ENCODE measurements at places on chromosomes 1 and 21. TPM values are rescaled to one million over a fixed set of nuclear protein-coding genes. Genes with fewer than 3 reads are reported as not detected.

Gene CNKSR1
- total RNA-seq, result 21.6 TPM

Gene ORC1
- total RNA-seq, result 0.43 TPM

Gene SLC35F3
- 0.29 TPM for total RNA-seq

Gene SAMSN1
- total RNA-seq, result 18.2 TPM

Gene FAM78B
- total RNA-seq, result 1.2 TPM

Gene FMO3
- 22.7 TPM for total RNA-seq

Gene KCNK1
- total RNA-seq, result 7.3 TPM

Gene OR6K3
- 2.3 TPM for total RNA-seq

DNA sequence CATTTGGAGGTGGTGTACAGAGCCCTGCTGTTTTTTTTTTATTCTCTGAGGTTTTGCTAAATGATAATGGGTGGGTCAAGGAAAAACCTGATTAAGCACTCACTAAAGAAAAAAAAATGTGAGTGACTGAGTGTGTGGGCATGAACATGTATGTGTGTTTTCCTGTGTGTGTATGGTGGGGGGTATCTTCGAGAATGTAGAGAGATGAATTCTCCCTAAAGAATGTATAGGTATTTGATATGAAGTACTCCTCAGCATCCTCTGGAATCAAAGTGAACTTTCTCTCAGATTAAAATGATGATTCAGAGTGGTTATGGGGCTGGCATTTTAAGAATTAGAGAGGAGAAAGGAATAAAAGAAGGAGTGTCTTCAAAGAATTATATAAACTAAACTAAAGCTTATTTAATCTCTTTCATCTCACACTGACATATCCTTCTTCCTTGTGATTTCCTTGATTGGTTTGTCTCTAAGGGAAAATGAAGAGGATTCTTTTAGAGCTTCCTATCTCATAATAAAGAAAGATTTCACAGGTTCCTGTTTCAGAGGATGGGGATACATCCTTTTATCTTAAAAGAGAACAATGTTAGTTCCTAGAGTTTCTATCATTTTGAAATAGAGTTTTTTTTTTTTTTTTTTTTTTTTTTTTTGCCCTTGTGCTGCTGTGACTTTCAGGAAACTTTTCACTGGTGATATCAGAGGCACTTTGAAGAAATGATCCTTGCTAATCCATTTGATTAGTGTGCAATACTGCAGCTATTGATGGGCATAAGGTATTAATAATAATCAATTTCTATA, 23.9 kb downstream of the S1PR1 start:
- H3K36me3 ChIP-seq, result no peaks in the 10 kb centered on the region
- no peak overlapping the region for H3K4me3 ChIP-seq
- H3K27ac ChIP-seq, result no peak overlapping the region
- H3K4me1 ChIP-seq, result peaks cover 26% of the 10 kb centered on the region
- no peak for DNase-seq

GRCh38 chr1:9257851-9258250, 23.3 kb downstream of the H6PD start:
- H3K27ac ChIP-seq, result no peak overlapping the region
- peak; percentile 60 for DNase-seq
- H3K27me3 ChIP-seq, result no peaks in the 10 kb centered on the region
- H3K4me3 ChIP-seq, result no peak overlapping the region

GRCh38 chr1:239765163-239765562, 326.5 kb upstream of the FMN2 start:
- DNase-seq, result no peak
- H3K4me3 ChIP-seq, result no peak overlapping the region
- H3K27ac ChIP-seq, result no peak overlapping the region
- H3K4me1 ChIP-seq, result no peaks in the 10 kb centered on the region
- H3K27me3 ChIP-seq, result no peaks in the 10 kb centered on the region

DNA sequence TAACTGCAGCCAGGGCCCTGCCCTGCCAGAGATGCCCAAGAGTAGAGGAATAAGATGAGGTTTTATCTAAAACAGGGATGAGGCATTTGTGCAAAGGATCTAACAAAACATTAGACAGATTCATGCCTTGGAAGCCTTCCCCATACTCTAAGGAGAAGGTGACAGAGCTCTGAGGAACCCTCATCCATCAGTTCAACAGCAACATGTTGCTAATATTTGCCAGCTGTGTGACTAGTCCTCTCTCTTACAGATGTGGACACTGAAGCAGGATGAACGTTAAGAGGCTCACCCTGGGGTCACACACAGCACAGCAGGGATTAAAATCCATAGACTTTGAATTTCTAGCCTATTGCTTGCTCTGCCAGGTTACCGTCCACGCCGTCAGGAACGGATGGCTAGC, 99.0 kb downstream of the ZBTB18 start:
- H3K4me3 ChIP-seq, result no peak overlapping the region
- DNase-seq, result no peak
- no peaks in the 10 kb centered on the region for H3K36me3 ChIP-seq
- H3K4me1 ChIP-seq, result no peaks in the 10 kb centered on the region
- no peaks in the 10 kb centered on the region for H3K27me3 ChIP-seq

DNA sequence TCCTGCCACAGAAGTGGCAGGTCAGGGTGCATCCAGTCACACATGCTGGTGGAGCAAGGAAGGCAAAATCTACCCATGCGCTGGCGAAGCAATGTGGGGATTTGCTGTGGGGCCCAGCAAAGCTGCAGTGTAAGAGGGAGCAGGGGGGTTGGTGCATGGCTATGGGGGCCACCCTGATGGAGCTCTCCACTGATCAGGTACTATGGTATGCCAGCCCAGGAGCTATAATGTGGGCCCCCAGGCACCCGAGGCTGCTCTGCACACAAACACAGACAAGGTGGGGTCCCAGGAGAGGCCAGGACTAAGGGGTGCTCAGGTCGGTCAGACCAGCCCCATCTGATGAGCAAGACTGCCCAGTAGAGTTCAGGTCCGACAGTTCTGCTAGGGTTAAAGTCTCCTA, 213.5 kb downstream of the ZC3H11B start:
- H3K27me3 ChIP-seq, result no peaks in the 10 kb centered on the region
- no peak overlapping the region for H3K27ac ChIP-seq
- no peak overlapping the region for H3K4me3 ChIP-seq
- peaks cover 4% of the 10 kb centered on the region for H3K4me1 ChIP-seq

DNA sequence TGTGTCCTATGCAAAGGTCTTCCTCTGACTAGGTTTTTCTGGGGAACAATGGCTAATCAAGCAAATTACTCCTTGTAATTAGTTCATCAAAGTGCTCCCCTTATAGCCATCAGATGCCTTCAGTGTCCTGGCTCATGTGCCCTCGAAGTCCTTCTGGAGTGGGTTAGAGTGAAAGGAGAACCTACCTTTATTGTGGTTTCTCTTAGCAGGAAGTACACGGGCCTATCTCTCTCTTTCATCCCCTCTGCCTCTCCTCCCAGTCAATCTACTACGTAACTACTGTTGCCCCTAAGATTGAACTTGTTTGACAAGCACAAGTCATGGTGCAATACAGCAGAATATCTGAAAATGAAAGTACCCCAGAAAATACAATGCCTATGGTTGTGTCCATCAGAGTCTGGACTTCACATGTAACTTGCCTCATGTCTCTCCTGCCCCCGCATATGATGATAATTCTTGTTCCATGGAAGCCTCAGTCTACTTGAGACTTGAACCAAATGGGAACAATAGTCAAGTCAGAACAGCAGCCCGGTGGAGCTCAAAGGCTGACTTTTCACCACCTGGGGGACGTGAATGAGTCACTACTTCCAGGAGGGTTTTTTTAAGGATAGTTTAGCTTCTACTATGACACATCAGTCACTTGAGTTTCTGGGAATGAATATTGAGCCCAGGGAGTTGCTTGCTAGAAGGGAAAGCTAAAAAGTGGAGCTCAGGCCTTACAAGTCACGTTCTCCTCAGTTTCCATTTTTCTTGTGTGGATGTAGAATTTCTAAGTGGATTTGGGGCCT, 243.6 kb downstream of the TNR start:
- no peak overlapping the region for H3K4me3 ChIP-seq
- H3K36me3 ChIP-seq, result no peaks in the 10 kb centered on the region
- H3K27me3 ChIP-seq, result peaks cover 7% of the 10 kb centered on the region
- no peaks in the 10 kb centered on the region for H3K4me1 ChIP-seq

- no peak overlapping the region for H3K4me3 ChIP-seq
- H3K4me1 ChIP-seq, result peaks cover 19% of the 10 kb centered on the region
- no peak overlapping the region for H3K27ac ChIP-seq
- no peaks in the 10 kb centered on the region for H3K36me3 ChIP-seq
- DNase-seq, result no peak
- no peaks in the 10 kb centered on the region for H3K27me3 ChIP-seq
These were observed 122.7 kb downstream of the KCNN3 start for GRCh38 chr1:154747380-154747739.

GRCh38 chr1:180231506-180231921, 1.4 kb downstream of the LHX4 start:
- peaks cover 53% of the 10 kb centered on the region for H3K4me1 ChIP-seq
- H3K36me3 ChIP-seq, result no peaks in the 10 kb centered on the region
- no peak for DNase-seq
- H3K4me3 ChIP-seq, result peak overlapping the region; percentile 57
- peaks cover 99% of the 10 kb centered on the region for H3K27me3 ChIP-seq
- no peak overlapping the region for H3K27ac ChIP-seq

DNA sequence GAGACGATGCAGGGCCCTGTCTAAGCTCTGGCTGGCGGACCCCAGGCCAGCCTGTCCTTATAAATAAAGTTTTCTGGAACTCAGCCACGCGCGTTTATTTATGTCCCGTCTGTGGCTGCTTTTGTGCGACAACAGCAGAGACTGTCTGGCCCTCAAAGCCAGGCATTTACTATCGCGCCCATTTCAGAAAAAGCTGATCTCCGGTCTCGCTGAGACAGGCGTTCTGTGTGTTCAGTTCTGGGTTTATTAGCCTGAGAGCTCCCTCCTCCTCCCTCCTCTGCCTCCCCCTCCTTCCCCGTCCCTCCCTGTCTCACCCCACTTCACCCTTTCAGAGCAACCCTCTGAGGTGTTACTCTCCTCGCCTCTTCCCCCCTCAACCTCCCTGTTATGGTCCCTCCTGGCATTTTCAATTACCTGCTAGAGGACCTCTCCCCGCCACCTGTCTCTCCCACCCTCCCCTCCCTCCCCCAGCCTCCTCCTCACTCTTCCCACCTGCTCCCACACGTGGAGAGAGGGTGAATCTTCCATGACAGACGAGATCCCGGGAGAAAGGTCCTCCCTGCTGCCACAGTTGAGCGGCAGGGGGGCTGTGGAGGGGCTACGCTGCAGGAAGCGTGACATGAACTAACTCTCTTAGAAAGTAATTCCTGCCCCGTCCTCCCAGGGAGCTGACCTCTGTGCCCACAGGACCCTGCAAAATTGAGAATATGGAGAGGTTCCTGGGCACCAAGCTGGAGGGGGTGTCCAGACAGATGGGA, 59.9 kb downstream of the SPSB1 start:
- H3K36me3 ChIP-seq, result peaks cover 18% of the 10 kb centered on the region
- no peak overlapping the region for H3K4me3 ChIP-seq
- no peaks in the 10 kb centered on the region for H3K27me3 ChIP-seq
- no peak for DNase-seq
- H3K27ac ChIP-seq, result no peak overlapping the region

GRCh38 chr1:206900149-206900548, 2.9 kb downstream of the IL24 start:
- peaks cover 12% of the 10 kb centered on the region for H3K4me1 ChIP-seq
- no peak for DNase-seq
- peaks cover 8% of the 10 kb centered on the region for H3K36me3 ChIP-seq
- H3K27me3 ChIP-seq, result no peaks in the 10 kb centered on the region
- no peak overlapping the region for H3K4me3 ChIP-seq

DNA sequence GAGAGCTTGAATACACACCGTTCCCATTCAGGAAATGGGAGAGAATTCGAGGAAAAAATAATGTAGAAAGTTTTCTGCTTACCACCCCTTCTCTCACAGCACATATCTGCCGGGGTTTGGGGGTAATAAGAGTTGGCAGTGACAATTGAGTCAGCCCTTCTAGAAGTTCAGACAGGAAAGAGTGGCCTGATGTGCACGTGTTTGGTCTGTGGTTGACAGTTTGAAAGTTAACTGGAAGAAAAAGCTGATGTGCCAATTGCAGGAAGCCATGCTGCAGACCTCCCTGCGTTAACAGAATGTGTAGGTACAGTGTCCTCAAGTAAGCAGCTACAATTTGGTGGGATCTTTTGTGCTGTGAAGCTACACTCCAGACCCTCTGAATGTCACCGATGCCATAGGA, 50.9 kb downstream of the DHX9 start:
- no peaks in the 10 kb centered on the region for H3K27me3 ChIP-seq
- DNase-seq, result no peak

DNA sequence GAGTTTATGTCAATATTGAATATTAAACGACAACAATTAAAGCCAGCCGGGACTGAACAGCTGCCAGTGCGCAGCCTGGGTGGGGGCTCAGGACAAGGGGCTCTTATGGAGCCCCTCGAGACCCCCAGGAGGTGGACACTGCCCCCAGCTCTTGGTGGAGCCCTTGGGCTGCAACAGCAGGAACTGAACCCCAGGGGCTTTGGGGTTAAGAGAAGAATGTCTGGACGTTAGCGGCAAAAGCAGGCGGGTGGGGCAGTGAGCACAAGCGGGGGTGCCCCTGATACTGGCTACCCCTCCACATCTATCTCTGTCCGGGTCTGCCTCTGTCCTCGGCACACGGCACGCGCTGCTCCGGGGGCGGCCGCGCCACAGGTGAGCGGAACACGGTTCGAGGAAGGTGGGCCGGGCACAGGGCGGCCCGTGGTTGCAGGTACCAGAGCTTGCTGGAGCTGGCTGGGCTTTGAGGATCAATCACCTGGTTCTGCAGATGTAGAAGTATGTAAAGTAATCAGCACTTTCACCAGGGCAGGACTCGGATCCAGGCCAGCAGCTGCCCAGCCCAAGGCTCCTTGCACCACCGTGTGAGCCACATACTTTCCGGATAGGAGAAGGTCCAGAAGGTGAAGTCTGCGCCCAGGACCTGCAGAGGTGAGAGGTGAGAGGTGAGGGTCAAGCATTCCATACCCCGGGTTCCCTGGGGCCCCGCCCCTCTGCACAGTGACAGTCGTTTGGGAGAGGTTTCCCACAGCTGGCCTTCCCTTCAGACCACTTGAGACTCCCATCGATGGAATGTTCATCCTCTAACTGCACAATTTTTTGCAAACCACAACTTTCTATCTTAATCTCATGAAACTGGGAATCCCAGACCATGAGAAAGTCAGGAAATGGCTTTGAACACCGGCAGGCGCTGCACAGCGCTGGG, 12.4 kb upstream of the POFUT2 start:
- peak overlapping the region; percentile 87 for H3K27ac ChIP-seq
- peaks cover 38% of the 10 kb centered on the region for H3K4me1 ChIP-seq
- no peaks in the 10 kb centered on the region for H3K27me3 ChIP-seq
- peak; percentile 57 for DNase-seq
- H3K4me3 ChIP-seq, result no peak overlapping the region

- no peaks in the 10 kb centered on the region for H3K36me3 ChIP-seq
- H3K27ac ChIP-seq, result no peak overlapping the region
- no peak overlapping the region for H3K4me3 ChIP-seq
- no peak for DNase-seq
These were observed 95.8 kb downstream of the OBSCN start for GRCh38 chr1:228303596-228303995.
